ENCODE measurements at places on chromosomes 11 and 22.

DNA sequence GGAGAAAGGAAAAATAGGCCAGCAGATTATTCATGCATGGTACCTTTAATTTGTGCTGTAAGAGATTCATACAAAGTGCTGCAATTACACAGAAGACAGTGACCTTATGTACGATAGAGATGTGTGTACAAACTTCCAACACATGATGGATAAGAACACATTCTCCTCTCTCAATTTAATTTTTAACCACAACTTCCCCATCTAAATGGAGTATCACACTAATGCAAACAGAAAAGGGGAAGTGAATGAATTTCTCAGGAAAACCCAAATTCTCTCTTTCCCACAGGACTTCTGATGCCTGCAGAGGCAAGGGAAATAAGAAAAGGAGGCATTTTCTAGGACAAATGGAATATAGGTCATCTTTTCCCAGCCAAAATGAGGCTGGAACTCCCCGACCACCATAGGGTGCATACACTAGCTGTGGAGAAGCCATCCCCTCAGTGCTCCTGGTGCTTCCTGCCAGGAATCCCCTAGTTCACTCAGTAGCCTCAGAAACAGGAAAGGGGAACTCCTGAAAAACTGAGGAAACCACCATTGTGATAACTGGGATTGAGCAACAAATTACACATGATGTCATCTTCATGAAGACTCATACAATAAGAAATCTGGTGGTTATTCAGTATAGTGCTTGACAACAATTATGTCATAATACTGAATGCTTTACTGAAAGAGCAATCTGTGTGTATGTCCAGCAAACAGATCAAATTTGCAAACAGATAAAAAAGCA, 22.4 kb downstream of the MMP10 start:
- no peak for DNase-seq

- no peak for DNase-seq
Observed at GRCh38 chr22:36838119-36839030, 21.5 kb upstream of the PVALB start.

DNA sequence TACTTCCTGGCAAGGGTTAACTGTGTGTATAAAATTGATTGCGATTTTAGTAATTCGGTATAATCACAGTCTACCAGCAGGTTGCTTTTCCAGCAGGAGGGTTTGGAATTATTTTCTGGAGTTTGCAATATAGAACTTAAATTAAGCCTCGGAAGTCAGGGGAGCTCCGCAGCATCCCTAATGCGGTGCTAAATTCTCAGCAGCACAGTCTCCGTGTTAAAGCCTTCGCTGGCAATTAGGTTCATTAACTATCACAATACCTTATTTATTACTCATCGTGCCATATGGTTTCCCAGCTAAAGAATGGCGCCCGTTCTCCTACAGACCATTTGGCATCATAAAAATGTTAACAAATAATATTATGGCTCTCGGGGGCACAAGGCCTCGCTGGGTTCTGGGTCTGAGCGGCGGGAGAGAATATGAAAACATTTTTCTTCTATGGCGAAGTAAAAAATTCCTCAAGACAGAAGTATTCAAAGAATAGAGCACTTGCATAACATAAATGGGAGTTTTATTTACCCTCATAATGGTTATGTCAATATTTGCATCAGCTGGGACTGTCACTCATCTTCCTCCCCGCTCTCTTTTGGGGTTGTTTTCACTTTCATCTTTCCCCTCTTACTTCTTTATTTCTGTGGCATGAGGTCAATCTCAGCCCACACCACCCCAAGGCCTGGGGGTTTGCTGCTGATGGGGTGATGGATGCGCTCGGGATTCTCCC, 28.1 kb upstream of the ZBTB16 start:
- no peak for DNase-seq

- DNase-seq: no peak
Observed at GRCh38 chr22:41352058-41352457, 29.7 kb upstream of the TEF start.

GRCh38 chr22:23856721-23857605, 712 bp upstream of the SLC2A11 start:
- peak; percentile 37 for DNase-seq

GRCh38 chr11:60077981-60078380, 10.5 kb upstream of the MS4A2 start:
- no peak for DNase-seq

- no peak for DNase-seq
Observed at GRCh38 chr11:77065878-77066228, 918 bp upstream of the CAPN5 start.

GRCh38 chr22:25643232-25644000, 78.9 kb downstream of the GRK3 start:
- DNase-seq: no peak

GRCh38 chr11:123672568-123672967, 18.1 kb upstream of the SCN3B start:
- DNase-seq: no peak

GRCh38 chr11:44868021-44868420, 82.7 kb downstream of the TP53I11 start:
- DNase-seq: no peak
